ENCODE measurements at places on chromosomes 1 and 21.
A peak's percentile ranks its signal among the peaks of the same experiment; 100 is the strongest.

GRCh38 chr1:67190942-67191341 lies 24.7 kb downstream of the IL23R start:
- no peak for DNase-seq

DNA sequence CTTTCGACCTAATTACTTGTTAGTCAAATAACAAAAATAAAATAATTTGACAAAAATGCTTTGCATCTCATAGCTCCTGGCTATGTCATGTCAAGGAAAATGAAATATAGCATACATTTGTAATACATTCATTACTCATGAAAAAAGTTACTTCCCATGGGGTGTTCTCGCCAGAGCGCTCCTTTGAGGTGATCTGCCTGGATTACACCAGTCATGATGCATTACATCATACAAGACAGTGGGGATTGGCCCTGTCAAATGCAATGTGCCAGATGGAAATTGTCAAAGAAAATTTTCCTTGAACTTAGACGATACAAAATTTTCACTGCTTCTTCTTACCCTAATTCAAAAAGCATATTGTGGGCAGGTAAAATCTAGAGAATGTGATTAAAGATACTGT lies 215.6 kb upstream of the B3GALT2 start:
- DNase-seq: no peak

- DNase-seq: no peak
Observed at GRCh38 chr1:85316321-85316720, 39.9 kb upstream of the BCL10 start.

DNA sequence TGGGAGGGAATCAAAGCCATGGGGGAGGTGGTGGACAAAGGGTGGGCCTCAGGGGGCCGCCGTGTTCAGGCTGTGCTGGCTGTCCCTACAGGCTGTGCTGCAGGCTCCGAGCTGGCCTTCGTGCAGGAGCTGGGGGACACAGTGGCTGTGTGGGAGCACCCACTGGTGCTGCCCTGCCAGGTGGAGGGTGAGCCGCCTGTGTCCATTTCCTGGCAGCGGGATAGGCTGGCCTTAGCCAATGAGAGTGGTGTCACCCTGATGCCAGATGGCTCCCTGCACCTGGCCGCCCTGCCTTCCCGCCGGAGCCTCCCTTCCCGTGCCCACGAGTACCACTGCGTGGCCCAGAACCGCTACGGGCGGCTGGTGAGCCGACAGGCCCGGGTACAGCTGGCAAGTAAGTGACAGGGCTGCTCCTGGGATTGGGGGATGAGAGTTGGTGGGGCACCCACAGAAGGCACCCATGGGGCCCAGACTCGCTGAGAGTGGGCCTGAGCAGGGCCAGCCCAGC lies 20.2 kb downstream of the SLC27A3 start:
- no peak for DNase-seq

GRCh38 chr1:65404941-65405340 lies 15.5 kb upstream of the LEPR start:
- DNase-seq: no peak

DNA sequence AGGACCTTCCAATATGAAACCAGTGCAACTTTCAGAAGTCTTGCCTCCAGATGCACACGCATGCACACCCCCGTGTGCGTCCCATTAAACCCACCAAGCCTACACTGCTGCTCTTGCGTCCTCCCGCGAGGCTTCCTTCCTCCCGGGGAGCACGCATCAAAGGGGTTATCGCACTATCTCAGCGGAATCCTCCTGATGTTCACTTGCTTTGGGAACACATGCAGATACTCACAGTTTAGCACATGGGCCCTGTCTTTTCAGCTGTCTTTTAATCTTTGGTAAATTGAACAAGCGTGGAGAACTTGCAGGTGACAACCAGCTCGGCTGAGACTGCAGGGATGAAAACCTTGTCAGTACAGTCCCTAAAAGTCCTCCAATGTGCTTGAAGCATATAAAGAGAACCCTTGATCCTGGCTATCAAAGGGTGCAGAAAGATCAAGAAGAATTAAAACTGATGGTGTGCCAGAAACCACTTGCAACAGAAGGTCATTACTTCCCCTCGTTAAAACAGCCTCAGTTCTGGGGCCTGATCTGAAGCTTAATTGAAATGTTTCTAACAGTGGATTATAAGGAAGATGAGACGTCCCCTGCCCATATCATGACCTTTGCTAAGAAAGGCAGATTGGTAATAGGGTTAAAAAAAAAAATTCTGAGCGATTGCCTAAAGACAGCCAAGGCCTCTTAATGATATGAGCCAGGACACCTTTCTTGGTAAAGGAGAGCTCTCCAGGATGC lies 149.4 kb upstream of the LMO4 start:
- DNase-seq: no peak

DNA sequence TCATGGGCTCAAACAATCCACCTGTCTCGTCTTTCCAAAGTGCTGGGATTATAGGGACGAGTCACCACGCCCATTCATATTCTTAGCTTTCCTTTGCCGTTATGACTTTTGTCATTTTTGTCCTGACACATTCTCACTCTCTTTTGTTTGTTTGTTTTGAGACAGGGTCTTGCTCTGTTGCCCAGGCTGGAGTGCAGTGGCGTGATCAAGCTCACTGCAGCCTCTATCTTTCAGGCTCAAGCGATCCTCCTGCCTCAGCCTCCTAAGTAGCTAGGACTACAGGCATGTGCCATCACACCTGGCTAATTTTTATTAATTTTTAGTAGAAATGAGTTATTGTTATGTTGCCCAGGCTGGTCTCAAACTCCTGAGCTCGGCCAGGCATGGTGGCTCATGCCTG lies 11.8 kb upstream of the MED18 start:
- DNase-seq: no peak

DNA sequence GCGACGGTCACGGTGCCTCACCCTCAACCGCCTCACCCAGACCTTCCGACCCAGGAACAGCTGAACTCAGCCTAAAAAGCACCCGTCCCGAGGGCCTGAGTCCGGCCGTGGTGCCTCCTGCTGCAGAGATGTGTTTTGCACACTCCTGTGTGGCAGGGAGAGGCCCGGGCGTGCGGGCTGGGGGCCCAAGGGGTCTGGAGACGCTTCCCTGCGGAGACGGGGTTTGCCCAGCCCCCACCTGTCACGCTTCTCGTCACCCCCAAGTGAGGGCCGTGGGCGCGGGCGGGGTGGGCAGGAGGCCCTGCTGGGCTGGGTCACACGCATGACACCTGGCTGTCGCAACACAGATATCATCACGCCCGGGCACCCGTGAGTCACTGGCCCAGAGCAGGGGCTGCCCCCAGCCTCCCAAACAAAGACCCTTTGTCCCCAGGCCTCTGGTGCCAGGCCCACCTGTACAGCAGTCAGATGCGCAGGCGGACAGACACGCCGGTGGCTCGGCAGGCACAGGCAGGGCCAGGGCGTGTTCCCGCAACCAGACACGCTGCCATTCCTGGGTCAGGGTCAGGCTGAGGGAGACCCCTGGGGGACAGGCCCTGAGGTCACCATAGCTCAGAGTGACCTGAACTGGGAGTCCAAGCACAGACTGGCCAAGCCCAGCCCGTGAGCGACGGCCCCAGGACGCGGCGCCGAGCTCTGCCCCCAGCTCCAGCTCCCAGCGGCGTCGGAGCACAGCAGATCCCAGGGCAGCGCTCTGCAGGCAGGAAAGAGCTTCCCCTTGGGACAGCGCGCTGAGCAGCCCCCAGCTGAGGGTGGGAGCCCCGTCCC lies 6.1 kb downstream of the B3GALT6 start:
- no peak for DNase-seq

DNA sequence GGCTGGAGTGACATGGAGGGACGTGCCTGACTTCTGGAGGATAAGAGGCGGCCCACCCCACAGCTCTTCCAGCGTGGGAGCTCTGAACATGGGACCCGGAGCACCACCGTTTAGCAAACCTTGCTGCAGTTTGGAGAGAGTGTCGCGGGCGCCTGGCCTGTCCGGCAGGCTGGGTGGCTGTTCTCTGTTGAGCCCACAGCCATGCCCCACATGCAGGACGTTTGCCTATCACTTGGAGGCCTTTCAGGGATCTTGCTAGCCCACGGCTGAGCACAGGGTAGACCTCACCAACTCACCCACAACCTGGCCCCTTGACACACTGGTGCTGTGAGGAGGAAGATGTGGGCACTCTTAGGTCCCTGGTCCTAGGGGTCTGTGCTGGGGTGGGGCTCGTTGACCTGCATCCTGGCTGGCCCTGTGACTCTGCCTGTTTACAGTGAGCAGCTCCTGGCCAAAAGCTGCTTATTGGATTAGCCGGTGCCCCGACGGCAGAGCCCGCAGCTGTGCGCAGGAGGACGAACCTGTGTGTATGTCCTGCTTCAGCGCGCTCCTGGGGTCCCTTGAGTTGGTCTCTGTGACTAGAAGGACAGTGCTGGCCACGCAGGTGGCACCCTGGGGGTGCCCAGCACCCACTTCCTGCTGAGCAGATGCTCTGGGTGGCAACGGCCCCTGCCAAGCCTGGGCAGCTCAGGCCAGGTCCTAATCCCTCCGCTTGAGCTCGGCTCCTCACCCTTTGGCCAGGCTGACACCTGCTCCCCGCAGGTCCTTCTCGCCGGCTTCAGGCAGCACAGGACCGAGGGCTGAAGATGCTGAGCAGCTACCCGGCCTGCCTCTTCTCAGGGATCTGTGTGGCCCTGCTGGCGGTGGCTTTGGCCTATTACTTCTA lies 72.4 kb upstream of the TRAPPC10 start:
- no peak for DNase-seq

- DNase-seq: no peak
Observed at GRCh38 chr1:60963167-60963940, 119.0 kb upstream of the NFIA start.

DNA sequence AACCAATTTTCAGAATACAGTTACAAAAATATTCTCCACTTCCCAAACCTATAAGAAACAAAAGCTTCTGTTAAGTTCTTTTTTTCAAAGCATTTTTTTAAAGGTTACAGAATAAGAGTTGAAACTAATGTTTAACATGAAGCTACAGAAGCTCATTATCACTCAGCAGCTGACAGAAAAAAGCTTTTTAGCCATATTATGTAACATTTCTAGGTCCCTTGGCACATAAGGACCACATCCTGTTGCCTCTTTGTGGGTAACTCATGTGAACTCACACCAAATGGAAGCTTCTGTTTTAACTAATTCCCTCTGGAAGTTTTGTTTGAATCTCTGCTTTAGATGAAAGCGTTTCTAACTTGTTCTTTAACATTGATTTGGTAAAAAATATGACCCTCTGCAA lies 242.5 kb upstream of the TMPRSS15 start:
- DNase-seq: no peak

GRCh38 chr1:110243574-110243973 lies 33.5 kb downstream of the KCNC4 start:
- no peak for DNase-seq

- no peak for DNase-seq
Observed at GRCh38 chr1:117611894-117612483, 6.1 kb downstream of the TENT5C start.

GRCh38 chr1:151060657-151061421 lies 642 bp downstream of the MLLT11 start:
- DNase-seq: no peak

DNA sequence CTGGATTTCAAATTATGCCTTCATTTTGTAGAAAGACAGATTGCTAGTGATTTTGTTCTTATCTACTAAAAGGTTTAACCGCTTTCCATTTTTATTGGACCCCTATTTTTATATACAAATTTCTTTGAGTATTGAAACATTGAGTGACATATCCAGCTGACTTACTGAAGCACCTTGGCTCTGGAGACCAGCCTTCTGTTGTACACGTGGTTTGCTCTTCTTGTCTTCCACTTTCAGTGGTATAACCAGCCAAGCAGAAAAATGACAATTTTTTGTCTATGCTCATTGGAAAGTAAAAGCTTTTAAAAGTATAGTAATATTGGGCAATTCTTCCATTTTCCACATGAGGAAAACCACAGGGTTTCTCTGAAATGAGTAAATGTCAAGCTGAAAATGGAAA lies 4.4 kb downstream of the F13B start:
- no peak for DNase-seq

GRCh38 chr1:200364091-200364759 lies 45.6 kb downstream of the ZNF281 start:
- DNase-seq: no peak

DNA sequence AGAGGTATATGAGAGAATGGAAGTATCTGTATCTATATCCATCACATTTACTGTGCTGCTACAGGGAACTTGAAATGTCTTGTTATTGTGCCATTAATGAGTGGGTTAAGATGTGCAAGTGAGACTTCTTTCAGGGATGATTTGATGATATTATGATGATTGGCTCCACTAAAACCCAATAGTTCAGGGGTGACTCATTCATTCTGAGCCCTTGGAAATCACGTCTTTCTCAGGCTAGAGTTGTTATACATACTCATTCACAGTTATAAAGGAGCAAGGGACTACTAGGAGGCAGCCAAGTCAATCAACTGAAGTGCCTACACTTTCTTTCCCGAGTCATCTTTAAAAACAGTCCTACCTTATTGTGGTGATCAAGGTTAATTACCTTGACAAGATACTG lies 1109.8 kb upstream of the B3GALT2 start:
- no peak for DNase-seq

DNA sequence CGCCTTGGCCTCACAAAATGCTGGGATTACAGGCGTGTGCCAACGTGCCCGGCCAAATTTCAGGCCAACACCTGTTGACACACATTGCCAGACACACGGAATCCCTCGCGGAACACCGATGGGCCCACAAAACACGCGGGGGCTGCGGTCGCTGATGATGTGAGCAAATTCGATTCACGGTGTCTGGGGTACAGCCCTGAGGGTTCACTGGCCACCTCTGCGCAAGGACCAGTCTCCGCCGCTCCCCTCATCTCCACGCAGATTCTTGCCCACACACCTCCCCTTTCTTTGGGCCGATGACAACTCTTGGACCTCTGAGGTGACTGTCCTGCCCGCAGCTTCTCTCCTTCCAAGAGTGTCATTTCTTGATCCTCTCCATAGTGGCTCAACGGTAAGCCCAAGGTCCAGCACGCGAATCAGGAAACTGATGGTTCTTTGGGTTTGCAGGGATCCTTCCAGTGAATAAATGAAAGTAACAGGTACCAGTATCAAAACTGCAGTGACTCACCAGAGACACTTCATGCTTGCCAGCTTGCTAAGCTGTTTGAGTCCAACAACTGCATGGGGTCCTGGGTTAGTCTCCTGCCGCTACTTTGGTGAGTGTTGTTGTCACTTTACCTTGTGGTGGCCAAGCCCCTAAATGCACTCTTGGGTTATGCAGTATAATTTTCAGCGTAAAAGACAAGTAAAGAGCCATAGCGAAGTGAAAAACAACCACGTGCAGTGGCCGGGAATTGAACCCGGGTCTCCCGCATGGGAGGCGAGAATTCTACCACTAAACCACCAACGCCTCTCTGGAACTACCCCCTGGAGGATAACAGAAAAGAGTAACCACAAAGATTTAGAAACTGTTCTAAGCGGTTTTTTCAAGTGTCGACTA lies 11.0 kb upstream of the RNU1-3 start:
- DNase-seq: peak; percentile 68

GRCh38 chr1:94014635-94015488 lies 105.6 kb upstream of the GCLM start:
- DNase-seq: peak; percentile 17

GRCh38 chr1:64404202-64404601 lies 65.7 kb upstream of the CACHD1 start:
- DNase-seq: no peak

GRCh38 chr1:112637254-112638109 lies 17.9 kb downstream of the CAPZA1 start:
- no peak for DNase-seq

- DNase-seq: no peak
Observed at GRCh38 chr1:24224086-24224485, 37.0 kb upstream of the IFNLR1 start.

- DNase-seq: no peak
Observed at GRCh38 chr1:6731905-6732304, 30.3 kb upstream of the DNAJC11 start.
